ENCODE measurements at places on chromosomes 1 and 21. TPM values are rescaled to one million over a fixed set of nuclear protein-coding genes. Genes with fewer than 3 reads are reported as not detected.

The RPTN gene
- not detected for total RNA-seq

The LHX4 gene
- total RNA-seq = not detected

The CITED4 gene
- 17.2 TPM for total RNA-seq

The LCE1F gene
- not detected for total RNA-seq

The IL19 gene
- total RNA-seq = not detected

The WNT4 gene
- not detected for total RNA-seq

The FCRLB gene
- 0.60 TPM for total RNA-seq

The B3GALT5 gene
- total RNA-seq = not detected

The TTC22 gene
- 10.4 TPM for total RNA-seq

The MATN1 gene
- 3.7 TPM for total RNA-seq

The BRDT gene
- not detected for total RNA-seq

The CRYAA gene
- not detected for total RNA-seq

- H3K36me3 ChIP-seq = no peaks in the 10 kb centered on the region
- H3K27me3 ChIP-seq = no peaks in the 10 kb centered on the region
- no peak overlapping the region for H3K4me3 ChIP-seq
Measured at GRCh38 chr1:24575905-24576587, 20.2 kb downstream of the NCMAP start.

DNA sequence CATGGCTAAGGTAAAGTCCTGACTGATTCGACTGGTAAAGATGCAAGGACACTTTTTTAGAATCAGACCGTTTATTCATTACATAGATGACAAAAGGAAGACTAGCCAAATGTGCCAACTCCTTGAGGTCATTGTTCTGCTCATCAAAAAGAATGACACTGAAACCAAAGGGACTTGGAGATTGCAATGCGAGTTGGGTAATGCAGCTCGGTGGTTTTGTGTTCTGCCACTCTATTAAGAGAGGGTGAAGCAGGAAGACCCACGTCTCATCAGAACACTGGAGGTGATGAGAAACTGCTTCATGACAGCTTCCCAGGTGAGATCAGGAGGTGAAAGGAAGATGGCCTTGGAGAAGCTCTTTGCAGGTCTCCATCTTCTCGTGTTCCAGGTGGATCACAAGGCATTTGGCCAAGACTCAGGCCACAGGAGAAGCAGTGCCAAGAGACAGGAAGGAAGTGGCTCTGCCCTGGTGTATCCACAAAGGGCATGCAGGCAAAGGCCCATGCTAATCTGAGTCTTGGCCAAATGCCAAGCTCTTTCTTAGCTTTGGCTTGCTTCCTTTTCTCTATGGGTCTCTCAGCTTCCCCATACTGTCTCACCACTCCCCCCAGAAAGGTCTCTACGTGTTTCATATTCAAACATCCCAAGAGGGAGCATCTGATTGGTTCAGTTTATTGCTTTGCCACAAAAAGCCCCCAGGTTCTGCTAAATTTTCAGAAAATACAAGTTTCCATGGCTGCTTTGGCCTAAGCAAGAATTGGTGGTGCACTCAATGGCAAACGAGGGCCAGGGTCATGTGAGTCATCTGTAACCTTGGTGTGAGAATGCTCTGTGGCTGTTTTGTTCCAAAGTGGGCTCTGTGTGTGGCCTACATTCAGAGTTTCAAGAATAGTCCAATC, 5.7 kb upstream of the CCT8 start:
- peak overlapping the region; percentile 90 for H3K27ac ChIP-seq
- H3K27me3 ChIP-seq = no peaks in the 10 kb centered on the region
- H3K4me3 ChIP-seq = peak overlapping the region; percentile 70
- H3K4me1 ChIP-seq = peaks cover 33% of the 10 kb centered on the region

- no peaks in the 10 kb centered on the region for H3K27me3 ChIP-seq
- DNase-seq = no peak
- peaks cover 11% of the 10 kb centered on the region for H3K4me1 ChIP-seq
- H3K4me3 ChIP-seq = no peak overlapping the region
Measured at GRCh38 chr1:197783510-197783948, 8.2 kb upstream of the DENND1B start.

GRCh38 chr1:54742282-54742681, 22.0 kb downstream of the PARS2 start:
- peaks cover 8% of the 10 kb centered on the region for H3K36me3 ChIP-seq
- no peak for DNase-seq
- no peaks in the 10 kb centered on the region for H3K27me3 ChIP-seq

DNA sequence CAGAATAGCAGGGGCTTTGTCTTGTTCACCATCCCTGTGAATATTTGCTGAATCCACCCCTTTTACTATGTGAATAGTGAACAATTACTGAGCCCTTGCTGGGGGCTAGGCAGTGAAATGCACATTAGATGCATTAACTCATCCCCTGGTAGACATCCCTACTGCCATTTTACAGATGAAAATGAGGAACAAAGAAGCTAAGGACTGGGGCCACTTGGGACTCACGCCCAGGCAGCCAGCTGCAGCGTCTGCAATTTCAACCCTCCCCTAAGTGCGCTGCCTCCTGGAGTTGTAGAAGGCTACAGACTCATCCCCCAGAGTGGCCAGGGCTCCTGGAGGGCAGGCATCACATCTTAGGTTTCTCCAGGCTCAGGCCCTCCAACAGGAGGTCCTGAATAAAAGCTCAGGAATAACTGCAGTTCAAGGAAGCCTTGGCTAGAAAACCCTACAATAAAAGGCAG, 31.6 kb downstream of the CAPZB start:
- H3K27me3 ChIP-seq = no peaks in the 10 kb centered on the region
- H3K4me3 ChIP-seq = peak overlapping the region; percentile 55
- no peak for DNase-seq
- peaks cover 72% of the 10 kb centered on the region for H3K4me1 ChIP-seq

DNA sequence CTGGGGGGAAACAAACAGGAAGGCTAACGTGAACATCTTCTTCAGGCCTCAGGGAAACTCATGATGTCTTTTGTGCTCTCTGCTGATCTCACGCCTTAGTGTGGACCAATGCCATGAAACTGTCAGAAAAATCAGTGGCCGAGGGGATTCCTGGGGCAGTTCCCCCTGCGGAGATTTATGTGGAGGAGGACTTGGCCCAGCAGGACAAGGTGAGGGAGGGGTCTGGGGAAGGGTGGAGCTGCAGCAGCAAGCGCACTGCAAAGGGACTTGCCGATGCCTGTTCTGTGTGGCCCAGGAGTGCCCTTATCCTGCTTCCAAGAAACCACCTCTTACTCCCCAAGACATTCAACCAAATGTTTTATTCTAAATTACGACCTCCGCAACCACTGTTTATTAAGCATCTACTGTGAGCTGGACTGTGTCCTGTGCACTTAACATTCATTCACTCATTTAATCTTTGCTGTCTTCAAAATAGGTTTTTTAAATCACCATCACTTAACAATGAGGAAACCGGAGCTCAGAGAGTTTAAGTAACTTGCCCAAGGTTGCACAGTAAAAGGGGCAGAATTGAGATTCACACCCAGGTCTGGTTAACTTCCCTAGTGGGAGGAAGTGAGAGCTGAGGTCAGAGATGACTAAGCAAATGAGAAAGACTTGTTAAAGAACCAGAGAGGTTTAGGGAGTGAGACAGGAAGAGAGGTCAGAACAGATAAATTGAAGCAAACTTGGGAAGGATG, 49.7 kb downstream of the FHAD1 start:
- H3K36me3 ChIP-seq = no peaks in the 10 kb centered on the region
- H3K27ac ChIP-seq = no peak overlapping the region
- DNase-seq = no peak
- H3K4me1 ChIP-seq = peaks cover 7% of the 10 kb centered on the region

DNA sequence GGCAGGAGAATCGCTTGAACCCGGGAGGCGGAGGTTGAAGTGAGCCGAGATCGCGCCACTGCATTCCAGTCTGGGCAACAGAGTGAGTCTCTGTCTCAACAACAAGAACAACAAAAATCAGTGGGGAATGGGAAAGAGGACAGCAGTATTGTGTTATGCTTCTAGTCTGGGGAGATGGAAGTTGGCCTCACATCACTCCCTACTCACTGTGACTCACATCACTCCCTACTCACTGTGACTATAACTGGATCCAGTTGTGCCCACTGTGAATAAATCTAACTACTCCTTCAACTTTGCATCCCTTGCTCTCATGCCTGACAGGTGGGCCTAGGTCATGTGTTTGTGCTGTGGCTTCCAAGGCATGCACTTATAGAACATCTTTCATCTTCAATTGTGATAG, 285.4 kb upstream of the USP24 start:
- peaks cover 50% of the 10 kb centered on the region for H3K27me3 ChIP-seq
- no peak overlapping the region for H3K27ac ChIP-seq
- no peaks in the 10 kb centered on the region for H3K36me3 ChIP-seq
- no peak overlapping the region for H3K4me3 ChIP-seq
- H3K4me1 ChIP-seq = no peaks in the 10 kb centered on the region
- DNase-seq = no peak

DNA sequence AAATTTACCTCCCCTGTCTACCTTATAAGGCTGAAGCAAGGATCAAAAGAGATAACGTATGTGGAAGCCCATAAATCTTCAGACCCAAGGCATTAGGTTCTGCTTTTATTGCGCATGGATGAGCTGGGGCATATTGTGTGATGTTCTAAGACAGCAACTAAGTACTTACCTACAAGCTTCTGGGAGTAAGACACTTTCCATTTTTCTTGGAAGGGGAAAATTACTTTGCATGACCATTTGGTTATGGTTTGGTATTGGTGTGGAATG, 21.1 kb downstream of the LMOD1 start:
- no peak overlapping the region for H3K27ac ChIP-seq
- peaks cover 6% of the 10 kb centered on the region for H3K27me3 ChIP-seq
- no peaks in the 10 kb centered on the region for H3K36me3 ChIP-seq
- H3K4me3 ChIP-seq = no peak overlapping the region
- no peaks in the 10 kb centered on the region for H3K4me1 ChIP-seq
- DNase-seq = no peak

DNA sequence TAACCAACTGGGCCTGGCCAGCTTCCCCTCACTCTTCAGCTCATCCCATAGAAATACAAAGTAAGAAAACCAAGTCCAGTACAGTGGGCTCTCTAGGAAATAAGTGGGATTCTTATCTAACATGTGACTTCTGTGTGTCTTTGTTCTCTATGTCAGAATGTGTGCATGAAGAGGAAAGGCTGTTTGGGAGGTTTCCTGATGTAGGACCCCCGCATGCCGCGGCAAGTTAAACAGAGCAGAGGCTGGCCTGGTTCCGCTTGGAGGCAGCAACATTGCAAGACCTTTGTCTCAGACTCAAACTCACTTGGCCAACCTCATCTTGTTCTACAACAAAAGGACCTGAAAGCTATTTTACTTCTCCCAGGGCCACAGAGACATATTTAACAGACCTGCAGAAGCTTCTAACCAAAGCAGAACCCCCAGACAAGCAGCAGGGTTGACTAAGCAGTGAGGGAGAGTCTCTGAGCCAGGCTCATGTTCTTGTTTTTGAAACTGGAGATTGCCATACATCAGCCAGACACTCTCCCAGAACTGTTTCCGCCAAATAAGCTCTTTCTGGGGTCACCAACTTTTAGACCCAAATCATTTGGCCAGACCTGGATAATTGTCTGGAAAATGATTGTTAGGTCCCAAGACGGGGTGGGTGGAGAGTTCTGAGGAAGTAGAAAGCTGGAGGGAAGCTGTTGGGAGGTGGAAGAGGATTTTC, 6.2 kb downstream of the MTARC2 start:
- H3K27ac ChIP-seq = no peak overlapping the region
- no peak overlapping the region for H3K4me3 ChIP-seq
- DNase-seq = no peak
- H3K27me3 ChIP-seq = peaks cover 65% of the 10 kb centered on the region
- peaks cover 6% of the 10 kb centered on the region for H3K4me1 ChIP-seq

DNA sequence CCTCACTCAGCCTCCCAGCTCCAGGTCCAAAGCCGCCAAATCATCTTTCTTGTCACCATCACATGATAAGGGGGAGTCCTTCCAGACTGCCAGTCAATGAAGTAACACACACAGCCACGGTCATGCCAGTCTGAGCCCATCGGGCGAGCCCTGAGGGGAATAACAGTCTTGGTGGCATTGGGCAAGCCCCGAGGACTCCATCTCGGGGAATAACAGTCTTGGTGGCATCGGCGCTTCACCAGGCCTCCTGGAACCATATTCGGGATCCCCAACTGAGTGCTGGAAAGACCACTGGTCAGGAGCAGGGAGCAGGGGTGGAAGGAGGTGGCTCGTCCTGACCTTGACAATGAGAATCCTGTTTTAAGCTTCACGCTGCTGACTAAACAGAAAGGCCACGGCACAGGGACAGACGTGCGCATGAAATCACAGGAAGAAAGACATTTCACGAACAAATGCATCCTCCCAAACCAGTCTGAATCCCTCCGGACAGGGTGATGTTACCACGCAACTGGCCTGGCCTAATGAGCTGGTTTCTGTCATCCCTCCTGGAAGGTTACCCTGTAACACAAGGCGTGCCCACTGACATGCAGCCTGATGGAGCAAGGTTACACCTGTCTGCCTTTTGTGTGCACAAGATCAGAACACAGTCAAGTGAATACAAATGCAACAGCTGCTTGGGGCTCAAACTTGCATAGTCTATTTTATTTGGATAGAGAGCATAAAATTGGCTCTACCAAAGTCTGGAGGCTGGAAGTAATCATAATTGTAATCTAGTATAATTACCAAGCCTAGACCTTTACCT, 517.4 kb downstream of the KIF26B start:
- no peaks in the 10 kb centered on the region for H3K36me3 ChIP-seq
- no peak overlapping the region for H3K4me3 ChIP-seq
- no peak overlapping the region for H3K27ac ChIP-seq
- no peak for DNase-seq
- no peaks in the 10 kb centered on the region for H3K27me3 ChIP-seq

GRCh38 chr1:171142416-171143385, 42.4 kb upstream of the FMO2 start:
- no peak for DNase-seq
- no peak overlapping the region for H3K27ac ChIP-seq
- H3K4me3 ChIP-seq = no peak overlapping the region

GRCh38 chr1:158035976-158036583, 42.6 kb downstream of the KIRREL1 start:
- H3K4me1 ChIP-seq = no peaks in the 10 kb centered on the region
- no peak overlapping the region for H3K27ac ChIP-seq
- no peak overlapping the region for H3K4me3 ChIP-seq

GRCh38 chr21:17631195-17631594, 18.5 kb upstream of the BTG3 start:
- no peak overlapping the region for H3K27ac ChIP-seq
- peaks cover 2% of the 10 kb centered on the region for H3K36me3 ChIP-seq
- H3K4me1 ChIP-seq = peaks cover 5% of the 10 kb centered on the region
- H3K27me3 ChIP-seq = peaks cover 24% of the 10 kb centered on the region
- no peak overlapping the region for H3K4me3 ChIP-seq

- H3K36me3 ChIP-seq = no peaks in the 10 kb centered on the region
- no peaks in the 10 kb centered on the region for H3K27me3 ChIP-seq
- H3K4me3 ChIP-seq = no peak overlapping the region
- H3K4me1 ChIP-seq = no peaks in the 10 kb centered on the region
- no peak overlapping the region for H3K27ac ChIP-seq
Measured at GRCh38 chr1:190497565-190497964, 19.9 kb upstream of the BRINP3 start.

Data from T-helper 17 cell (primary cell).